ENCODE measurements at places on chromosomes 2 and 18.

GRCh38 chr2:26196683-26197418 is 24.0 kb downstream of the GAREM2 start:
- no peak for DNase-seq

DNA sequence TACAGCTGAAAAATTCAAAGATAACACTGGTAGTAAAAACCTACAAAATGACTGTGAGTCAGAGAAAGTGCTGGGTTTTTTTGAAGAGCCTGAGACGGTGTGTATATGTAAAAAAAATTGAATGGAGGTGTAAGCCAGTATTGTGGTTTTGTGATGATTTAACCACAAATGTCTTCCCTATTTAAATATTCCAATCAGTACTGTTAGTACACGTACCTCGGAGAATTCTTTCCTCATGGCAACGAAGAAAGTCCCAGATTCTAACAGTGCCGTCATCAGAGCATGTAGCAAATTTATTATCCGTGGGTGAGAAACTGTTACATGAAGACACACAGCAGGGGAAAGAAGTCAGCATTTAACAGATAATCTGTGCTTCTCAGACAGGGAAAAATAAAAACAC is 48.1 kb downstream of the WDR33 start:
- DNase-seq, result peak; percentile 20

DNA sequence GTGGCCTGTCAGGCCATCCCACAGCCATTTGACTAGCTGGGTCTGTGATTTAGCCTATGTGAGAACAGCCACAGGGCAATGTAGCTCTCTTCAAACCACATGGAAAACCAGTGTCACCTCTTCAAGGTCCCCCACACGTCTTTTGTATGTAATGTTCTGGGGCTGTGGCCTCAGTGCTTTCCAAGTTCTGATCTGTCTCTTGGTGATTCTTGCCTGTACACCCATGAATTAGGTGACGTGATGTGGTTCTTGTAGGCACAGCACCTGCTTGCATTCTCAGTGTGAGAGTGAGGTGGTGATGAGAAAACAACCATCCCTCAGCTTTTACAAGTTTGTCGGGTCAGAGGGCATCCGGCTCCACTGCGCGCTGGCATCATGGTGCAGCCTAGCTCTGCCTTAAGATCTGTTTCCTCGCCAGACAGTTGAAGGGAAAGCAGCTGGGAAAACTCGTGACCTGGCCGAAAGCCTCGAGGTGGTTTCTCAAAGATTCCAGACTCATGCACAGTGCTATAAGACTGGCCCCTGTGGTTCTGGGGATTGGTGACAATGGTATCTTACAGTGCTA is 125.8 kb downstream of the TANC1 start:
- DNase-seq, result no peak

GRCh38 chr2:188787658-188788240 is 186.4 kb upstream of the COL3A1 start:
- DNase-seq, result peak; percentile 47

DNA sequence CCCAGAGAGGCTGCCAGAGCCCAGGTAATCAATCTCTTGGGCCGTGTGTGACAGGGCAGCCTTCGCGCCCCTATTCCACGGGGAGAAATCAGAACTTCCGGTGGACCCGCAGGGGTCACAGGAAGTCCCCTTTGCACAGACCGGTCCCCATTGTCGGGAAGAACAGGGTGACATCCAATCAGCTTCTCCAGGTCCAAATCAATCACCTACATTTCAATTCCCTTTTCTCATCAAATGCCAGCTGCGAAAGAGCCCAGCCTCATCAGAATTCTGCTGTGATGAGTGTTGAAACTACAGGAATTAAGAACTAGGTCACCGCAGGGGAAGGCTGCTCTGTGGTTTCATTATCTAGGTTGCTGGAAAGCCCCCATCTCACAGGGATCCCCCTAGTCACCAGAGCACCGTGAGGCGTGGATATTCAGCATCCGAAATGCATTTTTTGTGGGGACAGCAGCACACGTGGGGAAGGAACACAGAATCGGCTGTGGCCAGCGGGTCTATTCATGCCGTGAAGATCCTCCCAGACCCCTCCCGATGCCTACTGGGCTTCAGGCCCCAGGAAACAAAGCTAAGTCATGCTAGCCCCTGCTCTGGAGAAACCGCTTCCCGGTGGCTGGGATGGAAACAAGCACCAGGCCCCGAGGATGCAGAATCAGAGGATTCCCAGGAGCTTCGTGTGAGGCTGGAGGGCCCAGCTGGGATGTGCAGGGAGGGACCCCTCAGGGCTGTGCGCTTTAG is 193.7 kb upstream of the ID2 start:
- DNase-seq, result no peak

GRCh38 chr2:157233506-157233905 is 24.0 kb upstream of the GALNT5 start:
- DNase-seq, result peak; percentile 86

DNA sequence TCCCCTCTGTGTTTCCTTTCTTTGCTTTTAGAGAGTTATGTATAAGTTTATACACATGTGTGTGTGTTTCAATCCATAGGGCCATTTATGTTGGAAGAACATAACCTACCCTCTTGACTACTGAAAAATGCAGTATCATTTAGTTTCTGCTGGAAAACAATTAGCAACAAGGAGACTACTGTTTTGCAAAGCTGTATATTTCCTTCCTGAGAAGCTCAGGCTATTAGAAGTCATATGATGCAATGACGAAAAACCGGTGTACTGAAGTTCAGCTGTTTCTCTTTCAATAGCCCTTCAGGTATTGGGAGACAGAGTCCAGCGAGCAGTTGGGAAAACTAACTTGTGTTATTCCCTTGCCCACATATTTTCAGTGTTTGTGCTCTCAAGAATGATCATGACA is 447.7 kb upstream of the GYPC start:
- no peak for DNase-seq

GRCh38 chr2:46337208-46337994 is 40.2 kb downstream of the EPAS1 start:
- no peak for DNase-seq

GRCh38 chr18:61236356-61237057 is 96.7 kb upstream of the CDH20 start:
- no peak for DNase-seq

DNA sequence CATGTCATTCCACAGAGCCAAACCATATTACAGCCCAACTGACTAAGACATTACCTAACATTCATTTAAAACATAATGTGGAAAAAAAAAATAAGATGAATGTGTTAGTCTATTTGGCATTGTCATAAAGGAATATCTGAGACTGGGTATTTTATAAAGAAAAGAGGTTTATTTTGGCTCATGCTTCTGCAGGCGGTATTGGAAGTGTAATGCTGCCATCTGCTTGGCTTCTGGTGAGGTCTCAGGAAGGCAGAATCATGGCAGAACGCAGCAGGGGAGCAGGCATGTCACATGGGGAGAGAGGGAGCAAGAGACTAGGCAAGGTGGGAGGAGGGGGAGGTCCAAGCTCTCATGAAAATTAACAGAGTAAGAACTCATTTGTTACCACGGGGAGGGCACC is 504.8 kb upstream of the LRATD1 start:
- DNase-seq, result no peak
